GM19239 (cell line): ENCODE measurements at places on chromosomes 1 and 21.

GRCh38 chr1:209890641-209891330 is 47.2 kb upstream of the SYT14 start:
- DNase-seq, result no peak

- DNase-seq, result no peak
Observed at GRCh38 chr1:22608361-22608760, 28.1 kb upstream of the C1QA start.

DNA sequence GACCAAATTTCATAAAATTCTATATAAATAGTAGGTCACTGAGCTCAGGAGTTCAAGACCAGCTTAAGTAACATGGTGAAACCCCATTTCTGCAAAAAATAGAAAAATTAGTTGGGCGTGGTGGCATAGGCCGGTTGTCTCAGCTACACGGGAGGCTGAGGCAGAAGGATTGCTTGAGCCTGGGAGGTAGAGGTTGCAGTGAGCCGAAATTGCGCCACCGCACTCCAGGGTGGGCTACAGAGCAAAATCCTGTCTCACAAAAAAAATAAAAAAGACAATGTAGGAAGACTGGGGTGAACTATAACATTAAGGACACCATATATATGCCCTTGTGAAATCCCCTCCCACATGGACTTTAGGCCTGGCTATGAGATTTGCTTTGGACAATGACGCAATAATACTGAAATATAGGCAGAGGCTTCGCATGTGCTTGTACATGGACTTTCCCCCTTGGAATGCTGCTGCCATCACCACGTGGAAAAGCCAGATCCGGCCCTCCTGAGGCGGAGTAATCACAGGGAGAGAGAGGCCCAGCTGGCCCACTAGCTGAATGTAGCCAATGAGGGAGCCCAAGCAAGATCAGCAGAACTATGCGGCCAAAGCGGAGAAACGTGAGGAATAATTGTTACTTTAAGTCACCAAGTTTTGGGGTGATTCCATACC is 13.1 kb upstream of the USP1 start:
- no peak for DNase-seq

DNA sequence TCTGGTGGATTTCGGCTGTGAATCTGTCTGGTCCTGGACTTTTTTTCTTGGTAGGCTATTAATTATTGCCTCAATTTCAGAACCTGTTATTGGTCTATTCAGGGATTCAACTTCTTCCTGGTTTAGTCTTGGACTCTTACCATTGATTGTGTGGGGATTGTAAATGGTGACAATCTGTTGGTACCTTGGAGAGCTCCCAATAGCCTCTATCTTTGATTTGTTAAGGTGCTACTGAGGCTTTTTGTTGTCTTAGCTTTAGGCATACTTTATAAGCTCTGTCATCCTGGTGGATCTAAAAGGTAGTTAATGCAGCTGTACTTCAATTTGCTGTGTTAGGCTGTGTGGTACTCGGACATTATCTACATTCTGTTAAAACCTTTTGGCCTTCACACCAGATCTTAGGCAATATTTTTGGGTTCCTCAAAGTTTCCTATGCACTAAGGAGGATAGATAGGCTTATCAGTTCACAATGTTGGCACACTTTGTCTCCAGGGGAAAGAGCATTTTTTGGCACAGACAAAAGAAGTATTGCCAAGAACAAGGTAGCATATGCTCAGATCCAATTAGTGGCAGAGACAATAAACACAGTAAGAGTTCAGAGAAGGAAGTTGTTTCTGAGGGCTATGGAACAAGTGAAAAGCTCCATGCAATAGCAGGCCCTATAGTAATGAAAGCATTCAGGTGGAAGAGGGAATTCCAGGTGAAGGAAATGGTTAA is 230.4 kb downstream of the PDE4B start:
- DNase-seq, result no peak

- DNase-seq, result peak; percentile 25
Observed at GRCh38 chr1:39268112-39268581, 63.7 kb downstream of the MACF1 start.

DNA sequence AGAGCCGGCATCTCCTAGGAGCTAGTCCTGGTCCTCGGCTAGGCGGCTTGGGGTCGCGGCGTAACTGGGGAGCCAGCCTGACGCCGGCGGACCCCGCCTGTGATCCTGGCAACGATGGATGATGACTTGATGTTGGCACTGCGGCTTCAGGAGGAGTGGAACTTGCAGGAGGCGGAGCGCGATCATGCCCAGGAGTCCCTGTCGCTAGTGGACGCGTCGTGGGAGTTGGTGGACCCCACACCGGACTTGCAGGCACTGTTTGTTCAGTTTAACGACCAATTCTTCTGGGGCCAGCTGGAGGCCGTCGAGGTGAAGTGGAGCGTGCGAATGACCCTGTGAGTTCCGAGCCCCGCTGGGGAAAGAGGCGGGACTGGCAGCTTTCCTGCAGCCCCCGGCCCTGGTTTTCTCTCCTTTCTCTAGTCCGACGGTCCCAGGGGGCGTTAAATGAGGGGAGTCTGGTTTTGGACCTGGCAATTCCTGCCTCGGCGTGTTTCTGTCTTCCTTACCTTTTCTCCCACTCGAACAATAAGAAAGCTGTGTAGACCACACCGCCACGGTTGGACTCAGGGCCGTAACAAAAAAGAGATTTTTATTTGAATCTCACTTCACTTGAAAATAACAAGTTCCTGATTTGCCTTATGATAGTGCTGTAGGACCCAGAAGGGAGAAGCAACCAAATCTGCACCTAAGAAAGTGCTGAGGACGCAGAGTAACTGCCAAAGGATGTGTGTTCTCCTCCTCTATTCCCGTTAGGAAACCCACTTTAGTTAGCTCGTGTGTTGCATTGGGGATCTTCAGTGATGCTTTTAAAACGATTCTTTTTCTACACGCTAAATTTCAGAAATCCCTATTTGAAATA is at the start of gene SPRTN:
SPRTN (plus strand) TSS at position 24 of the 859 bp plus-strand sequence; CDS start at position 115, 91 bp downstream.
- no peak for DNase-seq

DNA sequence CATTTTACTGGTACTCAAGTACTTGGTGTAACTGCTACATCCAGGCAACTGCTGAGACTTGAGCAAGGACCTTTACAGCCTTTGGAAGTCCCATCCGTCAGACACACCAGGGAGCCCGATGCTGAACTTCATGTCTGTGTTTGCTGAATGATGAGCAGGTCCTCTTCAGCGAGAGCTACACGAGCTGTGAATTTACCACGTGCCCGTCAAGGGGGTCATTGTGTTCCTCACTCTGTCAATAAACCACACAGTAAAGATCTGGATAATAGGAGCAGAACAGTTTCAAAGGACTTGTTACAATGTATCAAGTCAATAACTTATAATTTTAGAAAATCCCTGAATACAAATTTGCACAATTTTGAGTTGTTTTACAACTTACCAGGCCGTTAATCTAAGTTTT is 427.2 kb downstream of the KIF26B start:
- DNase-seq, result no peak
